ENCODE measurements at places on chromosomes 5 and 9.

DNA sequence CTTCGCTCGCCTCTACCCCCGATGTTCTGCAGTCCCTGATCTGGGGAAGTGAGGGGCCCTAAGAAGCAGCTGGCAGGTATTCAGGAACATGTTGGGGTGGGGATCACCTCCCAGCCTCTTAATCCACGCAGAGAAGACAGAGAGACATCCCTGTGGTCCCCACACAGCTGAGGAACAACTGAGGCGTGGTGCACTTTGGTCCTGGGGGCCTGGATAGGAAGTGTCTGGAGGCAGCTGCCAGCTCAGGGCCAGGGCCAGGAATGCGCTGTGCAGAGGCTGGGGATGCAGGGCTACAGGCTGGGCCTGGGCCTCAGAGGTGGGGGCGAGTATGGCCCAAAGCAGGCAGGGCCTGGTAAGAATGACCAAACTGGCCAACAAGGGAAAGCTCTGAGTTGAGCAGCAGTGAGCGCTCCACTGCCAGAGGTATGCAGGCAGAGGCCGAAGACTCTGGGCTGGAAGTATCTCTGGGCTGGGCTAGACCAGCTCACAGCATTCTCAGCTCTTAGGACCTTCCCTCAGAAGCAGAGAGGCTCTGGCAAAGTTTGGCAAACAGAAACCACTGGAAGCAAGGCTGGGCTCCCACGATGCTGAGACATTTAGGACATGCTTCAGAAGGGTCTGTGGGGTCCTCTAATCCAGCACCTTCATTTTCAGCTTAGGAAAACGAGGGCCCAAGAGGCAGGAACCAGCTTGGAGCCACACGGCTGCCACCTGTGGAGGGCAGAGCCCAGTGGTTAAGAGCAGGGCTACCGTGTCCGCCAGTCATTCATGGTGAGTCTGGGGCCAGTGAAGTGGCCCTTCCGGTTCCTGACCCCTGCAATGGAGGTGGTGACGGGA is 174.4 kb downstream of the GAPVD1 start:
- DNase-seq = no peak

GRCh38 chr5:157741131-157741530 is 2.4 kb upstream of the LSM11 start:
- DNase-seq = no peak

GRCh38 chr5:138559937-138560336 is 15.3 kb downstream of the HSPA9 start:
- no peak for DNase-seq

- peak; percentile 27 for DNase-seq
Measured at GRCh38 chr9:127347831-127348776, 48.9 kb upstream of the SLC2A8 start.

- no peak for DNase-seq
Measured at GRCh38 chr9:130466537-130467217, 21.9 kb downstream of the ASS1 start.

- no peak for DNase-seq
Measured at GRCh38 chr9:31847963-31848362, 536.5 kb upstream of the ACO1 start.

- no peak for DNase-seq
Measured at GRCh38 chr5:6466975-6467567, 18.4 kb downstream of the UBE2QL1 start.

DNA sequence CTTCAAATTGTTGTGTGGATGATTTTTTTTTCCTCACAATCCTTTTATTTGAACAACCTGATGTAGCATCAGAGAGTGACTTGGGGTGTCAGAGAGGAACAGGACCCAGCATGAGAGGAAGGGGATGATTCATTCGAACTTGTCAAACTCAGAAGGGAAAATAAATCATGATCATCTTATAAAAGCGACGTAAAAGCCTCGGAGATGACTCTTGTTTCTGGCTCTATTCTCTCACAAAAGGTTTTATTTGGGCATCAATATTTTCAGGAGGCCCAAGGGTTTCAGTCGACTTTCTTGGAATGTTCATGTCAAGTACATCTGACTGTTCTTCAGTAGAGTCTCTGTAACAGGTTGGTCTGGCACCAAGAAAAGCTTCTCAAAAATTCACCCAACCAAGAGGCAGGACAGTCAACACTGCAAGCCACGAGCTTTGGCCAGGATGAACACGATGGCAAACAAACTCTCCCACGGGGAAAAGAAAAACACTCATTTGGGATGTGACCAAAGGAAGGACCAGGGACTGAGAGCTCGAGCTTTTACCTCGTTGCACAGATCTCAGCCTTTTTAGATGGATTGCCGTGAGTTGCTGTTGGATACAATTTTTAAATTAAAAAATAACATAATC is 55.1 kb downstream of the ANKH start:
- DNase-seq = no peak

DNA sequence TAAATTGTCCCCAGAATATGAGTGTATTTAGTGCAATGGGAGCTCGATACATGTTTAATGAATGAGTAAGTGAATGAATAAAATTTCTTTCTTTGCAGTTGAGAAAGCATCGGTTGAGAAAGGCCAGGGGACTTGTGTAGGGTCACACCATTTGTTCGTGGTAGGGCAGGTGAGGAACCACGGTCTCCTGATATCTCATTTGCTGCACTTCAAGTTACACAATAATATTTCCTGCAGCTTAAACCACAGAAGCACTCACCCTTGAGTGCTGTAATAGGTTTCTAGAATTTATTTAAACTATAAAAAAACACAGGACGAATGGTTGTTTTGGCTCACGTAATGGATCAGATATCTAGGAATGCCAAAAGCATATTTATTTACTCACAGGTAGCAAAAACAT is 429.8 kb downstream of the SPATA31D1 start:
- no peak for DNase-seq

GRCh38 chr5:110951373-110951791 is 120.1 kb upstream of the TSLP start:
- DNase-seq = no peak

- DNase-seq = no peak
Measured at GRCh38 chr9:93645149-93645889, 68.9 kb downstream of the PHF2 start.

GRCh38 chr9:114002986-114003350 is 75.1 kb downstream of the AMBP start:
- no peak for DNase-seq

- no peak for DNase-seq
Measured at GRCh38 chr5:35920890-35921289, 17.5 kb downstream of the CAPSL start.

- DNase-seq = no peak
Measured at GRCh38 chr5:82640916-82641315, 362.8 kb upstream of the RPS23 start.

DNA sequence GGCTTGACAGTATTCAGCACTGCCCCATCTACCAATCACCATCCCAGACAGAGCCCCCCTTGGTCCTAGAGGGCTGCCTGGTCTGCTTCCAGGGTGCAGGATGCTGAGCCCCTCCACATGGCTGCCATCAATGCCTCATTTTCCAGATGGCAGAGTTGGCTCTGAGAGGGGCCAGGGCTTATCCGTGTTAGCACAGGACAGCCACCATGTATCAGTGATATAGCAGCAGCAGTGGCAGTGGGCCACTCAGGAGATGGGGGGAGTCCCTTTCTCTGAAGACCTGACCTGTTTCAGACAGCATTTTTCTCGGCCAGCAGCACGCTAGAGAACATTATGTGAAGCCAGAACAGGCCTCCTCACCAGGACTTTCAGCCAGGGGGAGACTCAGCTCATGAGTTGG is 1.6 kb upstream of the SMIM32 start:
- DNase-seq = no peak

DNA sequence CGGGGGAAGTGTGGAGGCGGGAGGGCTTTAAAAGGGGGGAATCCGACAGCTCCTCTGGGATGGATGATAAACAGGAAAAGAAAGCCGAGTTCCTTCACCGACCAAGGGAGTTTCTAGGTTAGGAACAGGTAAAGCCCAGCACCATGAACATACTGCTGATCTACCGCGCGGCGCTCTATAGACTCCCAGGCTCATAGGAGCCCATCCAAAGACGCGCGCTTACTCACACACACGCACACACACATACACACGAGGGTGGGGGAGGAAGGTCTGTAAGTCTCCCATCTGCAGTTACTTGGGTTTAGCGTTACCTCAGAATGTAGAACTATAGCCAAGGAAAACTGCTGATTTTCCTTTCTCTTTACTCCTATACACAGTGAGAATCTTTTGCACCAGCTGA is 2.6 kb upstream of the GABRB2 start:
- DNase-seq = peak; percentile 4

GRCh38 chr5:178426326-178427130 is 163.7 kb downstream of the COL23A1 start:
- DNase-seq = no peak

DNA sequence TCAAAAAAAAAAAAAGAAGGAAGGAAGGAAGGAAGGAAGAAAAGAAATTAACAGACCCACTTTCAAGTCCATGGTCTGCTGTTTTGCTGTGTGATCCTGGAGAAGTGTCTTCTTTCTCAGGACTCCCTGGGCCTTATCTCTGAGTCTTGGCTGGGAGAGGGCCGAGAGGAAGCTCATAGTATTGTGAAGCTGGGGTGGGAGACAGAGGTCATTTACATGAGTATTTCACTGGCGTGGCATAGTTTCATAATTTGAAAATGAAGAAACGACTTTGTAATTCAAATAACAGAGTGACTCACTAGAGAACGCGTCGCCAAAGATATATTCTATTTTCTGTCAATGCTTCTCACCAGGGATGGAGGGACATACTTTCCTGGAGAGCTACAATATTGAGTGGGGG is 2.4 kb upstream of the C9orf50 start:
- no peak for DNase-seq

GRCh38 chr5:107467137-107467932 is 203.4 kb downstream of the EFNA5 start:
- no peak for DNase-seq

- no peak for DNase-seq
Measured at GRCh38 chr9:69623276-69623675, 48.9 kb downstream of the APBA1 start.

All from NCI-H1417 (cell line).